ENCODE measurements at places on chromosomes 13 and 19. TPM values are rescaled to one million over a fixed set of nuclear protein-coding genes. Genes with fewer than 3 reads are reported as not detected.
A peak's percentile ranks its signal among the peaks of the same experiment; 100 is the strongest.

DNA sequence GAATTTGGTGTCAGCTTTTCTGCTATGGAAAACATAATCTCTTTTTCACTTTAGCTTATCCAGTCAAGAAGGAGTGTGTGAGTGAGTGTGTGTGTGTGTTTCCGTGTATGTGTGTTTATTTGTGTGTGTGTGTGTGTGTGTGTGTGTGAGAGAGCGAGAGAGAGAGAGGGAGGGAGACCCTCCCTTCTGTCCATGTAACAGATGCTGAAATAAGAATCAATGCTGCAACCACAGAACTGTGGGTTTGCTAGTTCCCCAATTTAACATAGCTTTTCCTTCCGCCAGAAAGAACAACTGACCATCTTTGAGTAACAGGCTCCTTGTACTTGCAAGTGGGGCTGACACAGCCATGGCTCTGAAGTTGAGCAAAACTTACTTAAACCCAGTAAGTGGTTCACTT, 5.2 kb downstream of the LCP1 start:
- peak overlapping the region; percentile 96 for H3K4me3 ChIP-seq
- no peaks in the 10 kb centered on the region for H3K27me3 ChIP-seq
- H3K4me1 ChIP-seq, result peaks cover 66% of the 10 kb centered on the region
- peak overlapping the region; percentile 68 for H3K27ac ChIP-seq

GRCh38 chr19:49061445-49061844, 3.2 kb downstream of the NTF4 start:
- H3K4me1 ChIP-seq, result peaks cover 19% of the 10 kb centered on the region
- DNase-seq, result no peak
- H3K4me3 ChIP-seq, result no peak overlapping the region
- peaks cover 63% of the 10 kb centered on the region for H3K27me3 ChIP-seq

DNA sequence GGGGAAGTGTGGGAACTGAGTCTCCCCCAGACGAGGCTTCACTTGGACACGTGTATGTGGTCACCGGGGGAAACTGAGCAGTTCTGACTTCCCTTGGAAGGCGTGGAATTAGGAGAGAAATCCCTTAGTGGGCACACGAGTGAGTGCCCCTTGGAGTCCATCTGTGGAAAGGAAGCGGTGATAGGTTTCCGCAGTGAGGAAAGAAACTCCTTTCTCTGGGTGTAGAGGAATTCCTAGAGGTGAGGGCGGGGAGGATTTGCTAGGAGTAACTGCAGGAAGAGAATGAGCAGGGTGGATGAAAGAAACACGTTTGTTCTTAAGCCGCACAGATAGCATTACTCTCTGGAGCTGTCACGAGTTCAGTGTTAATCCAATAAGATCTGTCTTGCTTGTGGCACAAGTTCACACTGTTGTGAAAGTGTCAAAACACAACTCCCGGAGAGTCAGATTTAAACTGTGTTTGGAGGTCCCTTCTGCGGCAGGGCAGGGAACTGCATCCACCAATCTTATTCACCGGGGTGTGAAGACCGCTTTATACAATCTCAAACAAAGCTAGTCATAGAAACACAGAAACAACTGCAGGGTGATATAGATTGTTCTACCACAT, 1.2 kb downstream of the KL start:
- H3K27me3 ChIP-seq, result peaks cover 66% of the 10 kb centered on the region
- H3K4me3 ChIP-seq, result peak overlapping the region; percentile 58
- H3K27ac ChIP-seq, result peak overlapping the region; percentile 58
- peak; percentile 56 for DNase-seq
- H3K4me1 ChIP-seq, result peaks cover 20% of the 10 kb centered on the region

- H3K4me3 ChIP-seq, result no peak overlapping the region
- no peak for DNase-seq
- H3K27me3 ChIP-seq, result no peaks in the 10 kb centered on the region
These were observed 321.7 kb downstream of the SUCLA2 start for GRCh38 chr13:47679401-47679800.

- no peaks in the 10 kb centered on the region for H3K36me3 ChIP-seq
- no peak overlapping the region for H3K27ac ChIP-seq
- H3K4me1 ChIP-seq, result peaks cover 7% of the 10 kb centered on the region
- DNase-seq, result no peak
- no peak overlapping the region for H3K4me3 ChIP-seq
These were observed 275.6 kb downstream of the KLF5 start for GRCh38 chr13:73334445-73334844.

GRCh38 chr13:32370805-32371204, 55.5 kb downstream of the BRCA2 start:
- H3K27me3 ChIP-seq, result no peaks in the 10 kb centered on the region
- H3K4me3 ChIP-seq, result no peak overlapping the region
- no peak for DNase-seq
- no peaks in the 10 kb centered on the region for H3K4me1 ChIP-seq
- no peak overlapping the region for H3K27ac ChIP-seq

DNA sequence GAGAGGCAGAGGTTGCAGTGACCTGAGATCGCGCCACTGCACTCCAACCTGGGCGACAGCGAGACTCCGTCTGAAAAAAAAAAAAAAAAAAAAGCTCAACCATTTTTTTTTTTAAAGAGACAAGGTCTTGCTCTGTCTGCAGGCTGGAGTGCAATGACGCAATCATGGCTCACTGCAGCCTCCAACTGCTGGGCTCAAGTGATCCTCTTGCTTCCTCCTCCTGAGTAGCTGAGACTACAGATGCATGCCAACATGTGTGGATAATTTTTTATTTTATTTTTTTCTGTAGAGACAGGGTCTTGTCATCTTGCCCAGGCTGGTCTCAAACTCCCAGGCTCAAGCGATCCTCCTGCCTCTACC, 10.3 kb downstream of the EHD2 start:
- H3K27ac ChIP-seq, result no peak overlapping the region
- peaks cover 2% of the 10 kb centered on the region for H3K4me1 ChIP-seq
- DNase-seq, result peak; percentile 27
- H3K4me3 ChIP-seq, result no peak overlapping the region
- no peaks in the 10 kb centered on the region for H3K36me3 ChIP-seq
- H3K27me3 ChIP-seq, result peaks cover 11% of the 10 kb centered on the region

- DNase-seq, result no peak
- no peak overlapping the region for H3K27ac ChIP-seq
- H3K4me1 ChIP-seq, result peaks cover 7% of the 10 kb centered on the region
- H3K4me3 ChIP-seq, result no peak overlapping the region
These were observed 19.3 kb downstream of the PALM start for GRCh38 chr19:728011-728410.

DNA sequence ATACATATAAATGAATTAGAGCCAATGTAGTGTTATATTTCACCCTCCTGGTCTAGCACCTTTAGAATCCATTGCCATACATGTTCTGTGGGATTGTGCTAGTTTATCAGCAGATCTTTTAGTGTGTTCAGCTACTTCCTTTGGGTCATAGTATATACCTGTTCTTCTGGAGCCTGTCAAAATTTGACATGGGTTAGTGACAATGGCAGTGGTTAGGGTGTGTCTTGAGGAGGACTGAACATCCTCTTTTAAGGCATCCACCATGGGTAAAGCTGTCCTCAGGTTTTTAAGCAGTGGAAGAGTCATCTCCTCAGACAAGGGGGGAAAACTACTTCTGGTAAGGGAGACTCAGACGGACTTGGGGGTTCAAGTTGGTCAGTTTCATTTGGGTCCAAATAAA, 29.4 kb downstream of the DNAJC3 start:
- DNase-seq, result no peak
- peaks cover 25% of the 10 kb centered on the region for H3K4me1 ChIP-seq
- no peak overlapping the region for H3K4me3 ChIP-seq
- H3K36me3 ChIP-seq, result peaks cover 21% of the 10 kb centered on the region
- H3K27ac ChIP-seq, result peak overlapping the region; percentile 11

DNA sequence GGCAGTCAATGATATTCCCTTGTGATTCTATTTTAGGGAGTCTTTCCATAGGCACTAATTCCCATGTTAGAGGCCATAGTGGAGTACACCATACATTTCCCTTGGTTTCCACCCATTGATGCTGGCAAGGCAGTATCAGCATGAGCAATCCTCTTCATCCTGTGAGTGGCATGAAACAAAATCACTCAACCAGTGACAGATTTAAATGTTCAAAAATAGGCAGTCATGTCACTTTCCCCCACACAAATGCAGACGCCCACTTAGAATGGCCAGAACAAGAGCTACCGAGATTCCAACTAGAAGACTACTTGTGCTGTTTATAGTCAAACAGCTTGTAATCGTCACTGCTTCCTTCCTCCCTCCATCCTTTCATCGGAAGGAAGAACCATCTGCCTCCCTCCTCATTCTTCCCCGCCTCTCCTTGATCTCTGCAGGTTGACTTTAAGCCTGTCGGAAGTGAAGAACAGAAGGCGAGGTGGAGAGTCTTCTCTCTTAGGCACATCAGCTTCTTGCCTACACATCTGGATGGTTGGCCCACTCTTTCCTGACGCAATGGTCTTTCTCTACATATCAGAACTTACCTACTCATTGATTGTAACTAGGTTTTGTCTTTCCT, 22.6 kb downstream of the RASL11A start:
- no peaks in the 10 kb centered on the region for H3K36me3 ChIP-seq
- H3K4me1 ChIP-seq, result peaks cover 23% of the 10 kb centered on the region
- H3K4me3 ChIP-seq, result peak overlapping the region; percentile 1
- peaks cover 3% of the 10 kb centered on the region for H3K27me3 ChIP-seq

GRCh38 chr13:30802953-30803478, 67.7 kb downstream of the ALOX5AP start:
- H3K36me3 ChIP-seq, result no peaks in the 10 kb centered on the region
- no peak overlapping the region for H3K27ac ChIP-seq
- peak; percentile 84 for DNase-seq
- H3K4me1 ChIP-seq, result peaks cover 18% of the 10 kb centered on the region

GRCh38 chr13:75762076-75762937, 126.2 kb downstream of the LMO7 start:
- H3K36me3 ChIP-seq, result no peaks in the 10 kb centered on the region
- DNase-seq, result peak; percentile 27
- peaks cover 36% of the 10 kb centered on the region for H3K4me1 ChIP-seq
- no peaks in the 10 kb centered on the region for H3K27me3 ChIP-seq
- peak overlapping the region; percentile 55 for H3K4me3 ChIP-seq

- H3K36me3 ChIP-seq, result peaks cover 78% of the 10 kb centered on the region
- H3K4me3 ChIP-seq, result no peak overlapping the region
- no peaks in the 10 kb centered on the region for H3K27me3 ChIP-seq
- peaks cover 10% of the 10 kb centered on the region for H3K4me1 ChIP-seq
- H3K27ac ChIP-seq, result no peak overlapping the region
These were observed 55.5 kb upstream of the KATNAL1 start for GRCh38 chr13:30362869-30363268.

DNA sequence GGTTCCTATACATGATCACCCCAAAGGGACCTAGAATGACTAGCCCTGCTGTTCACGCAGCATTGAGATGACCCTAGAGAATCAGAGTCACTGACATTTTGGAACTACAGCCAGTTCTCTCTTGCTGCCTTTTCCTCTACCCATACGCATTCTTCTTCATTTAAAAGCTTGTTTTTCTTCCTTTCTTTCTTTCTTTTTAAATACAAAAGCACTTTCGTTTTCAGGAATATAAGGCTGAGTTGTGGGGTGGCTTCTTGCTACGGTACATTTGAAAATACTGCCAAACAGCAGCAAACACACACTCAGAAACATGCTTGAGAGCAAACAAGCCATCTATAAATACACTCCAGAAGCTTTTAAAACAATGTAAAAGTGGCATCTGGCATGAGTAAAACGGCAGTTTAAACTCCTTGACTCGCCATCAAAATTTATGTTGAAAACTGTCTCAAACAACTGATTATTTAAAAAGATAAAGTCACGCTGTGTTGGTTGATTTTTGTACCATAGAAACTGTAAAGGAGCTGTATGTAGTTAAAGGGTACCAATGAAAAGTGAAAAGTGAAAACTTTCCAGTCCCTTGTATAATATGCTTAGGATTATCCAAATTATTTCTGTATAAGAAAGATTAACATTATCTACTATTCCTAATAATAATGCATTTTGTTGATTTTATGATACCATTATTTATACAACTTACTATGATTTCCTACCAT, 95.6 kb downstream of the PCDH9 start:
- DNase-seq, result no peak
- no peak overlapping the region for H3K4me3 ChIP-seq
- H3K27me3 ChIP-seq, result no peaks in the 10 kb centered on the region
- H3K4me1 ChIP-seq, result no peaks in the 10 kb centered on the region
- H3K36me3 ChIP-seq, result no peaks in the 10 kb centered on the region

- no peaks in the 10 kb centered on the region for H3K27me3 ChIP-seq
- no peak overlapping the region for H3K4me3 ChIP-seq
- no peaks in the 10 kb centered on the region for H3K36me3 ChIP-seq
- H3K27ac ChIP-seq, result no peak overlapping the region
- H3K4me1 ChIP-seq, result no peaks in the 10 kb centered on the region
- no peak for DNase-seq
These were observed 155.5 kb downstream of the CACNA1A start for GRCh38 chr19:13350759-13351158.

The CDC16 gene
- 59.6 TPM for total RNA-seq

The MAMSTR gene
- 0.88 TPM for total RNA-seq

The CYP4F2 gene
- not detected for total RNA-seq

The ACP7 gene
- not detected for total RNA-seq

The ZNF100 gene
- total RNA-seq, result 18.9 TPM

The SLC25A41 gene
- total RNA-seq, result not detected

The TSHZ3 gene
- 3.0 TPM for total RNA-seq

The SH2D3A gene
- total RNA-seq, result 26.4 TPM

The DZIP1 gene
- total RNA-seq, result 0.30 TPM
